ENCODE measurements at places on chromosomes 16 and 17. TPM values are rescaled to one million over a fixed set of nuclear protein-coding genes. Genes with fewer than 3 reads are reported as not detected.
A peak's percentile ranks its signal among the peaks of the same experiment; 100 is the strongest.

HOXB3 gene
- total RNA-seq: 6.3 TPM

- no peak for DNase-seq
These were observed 4.2 kb upstream of the GNA13 start for GRCh38 chr17:65060631-65061254.

ST6GALNAC2 gene
- not detected for total RNA-seq

GRCh38 chr17:36936455-36937000 lies 747 bp upstream of the LHX1 start:
- DNase-seq: no peak

DNA sequence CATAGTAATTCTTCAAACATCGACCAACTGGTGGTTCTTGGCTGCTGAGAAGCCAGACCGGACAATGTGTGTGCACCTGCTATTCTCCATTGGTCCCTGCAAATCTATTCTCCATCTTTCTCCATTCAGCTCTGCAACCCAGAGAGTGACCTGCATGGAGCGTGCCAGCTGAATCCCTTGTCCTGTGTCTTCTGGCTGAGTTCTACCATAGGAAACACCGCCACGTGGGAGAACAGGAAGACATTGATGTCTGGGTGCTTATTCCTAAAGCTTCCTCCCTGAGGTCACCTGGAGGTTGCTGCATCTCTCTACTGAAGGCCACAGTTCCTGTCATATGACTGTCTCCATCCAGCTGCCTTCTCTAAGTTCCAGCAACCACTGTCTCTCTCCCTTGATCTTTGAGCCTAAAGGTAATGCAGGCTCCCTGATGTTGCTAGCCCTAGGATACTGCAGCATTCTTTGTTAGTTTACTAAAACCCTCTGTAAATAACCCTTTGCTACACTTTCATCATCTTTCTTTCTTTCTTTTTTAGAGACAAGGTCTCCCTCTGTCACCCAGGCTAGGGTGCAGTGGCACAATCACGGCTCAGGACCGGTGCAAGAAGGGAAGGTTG lies 10.6 kb upstream of the SMG1 start:
- DNase-seq: no peak

TP53TG3C gene
- total RNA-seq: not detected

KIF19 gene
- total RNA-seq: not detected

DNA sequence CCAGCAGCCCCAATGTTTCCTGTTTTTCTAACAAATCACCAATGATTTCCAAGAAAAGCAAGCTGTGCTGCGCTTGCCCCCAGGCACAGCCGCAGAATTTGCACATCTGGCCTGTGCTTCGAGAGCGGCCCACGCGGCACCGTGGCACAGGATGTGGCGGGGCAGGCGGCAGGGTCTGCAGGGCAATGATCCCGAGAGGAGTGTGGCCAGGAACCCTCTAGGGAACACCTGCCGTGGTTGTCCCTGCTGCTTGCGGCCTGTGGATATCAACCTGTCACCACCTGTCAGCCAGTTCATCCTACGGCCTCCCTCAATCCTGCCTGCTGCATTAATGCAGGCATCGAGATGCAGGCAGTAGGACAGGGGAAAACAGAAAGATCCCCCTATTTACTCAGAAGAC lies 24.0 kb downstream of the PIK3R5 start:
- DNase-seq: no peak

- no peak for DNase-seq
These were observed 990.7 kb upstream of the RBFOX1 start for GRCh38 chr16:6341981-6342380.

DNA sequence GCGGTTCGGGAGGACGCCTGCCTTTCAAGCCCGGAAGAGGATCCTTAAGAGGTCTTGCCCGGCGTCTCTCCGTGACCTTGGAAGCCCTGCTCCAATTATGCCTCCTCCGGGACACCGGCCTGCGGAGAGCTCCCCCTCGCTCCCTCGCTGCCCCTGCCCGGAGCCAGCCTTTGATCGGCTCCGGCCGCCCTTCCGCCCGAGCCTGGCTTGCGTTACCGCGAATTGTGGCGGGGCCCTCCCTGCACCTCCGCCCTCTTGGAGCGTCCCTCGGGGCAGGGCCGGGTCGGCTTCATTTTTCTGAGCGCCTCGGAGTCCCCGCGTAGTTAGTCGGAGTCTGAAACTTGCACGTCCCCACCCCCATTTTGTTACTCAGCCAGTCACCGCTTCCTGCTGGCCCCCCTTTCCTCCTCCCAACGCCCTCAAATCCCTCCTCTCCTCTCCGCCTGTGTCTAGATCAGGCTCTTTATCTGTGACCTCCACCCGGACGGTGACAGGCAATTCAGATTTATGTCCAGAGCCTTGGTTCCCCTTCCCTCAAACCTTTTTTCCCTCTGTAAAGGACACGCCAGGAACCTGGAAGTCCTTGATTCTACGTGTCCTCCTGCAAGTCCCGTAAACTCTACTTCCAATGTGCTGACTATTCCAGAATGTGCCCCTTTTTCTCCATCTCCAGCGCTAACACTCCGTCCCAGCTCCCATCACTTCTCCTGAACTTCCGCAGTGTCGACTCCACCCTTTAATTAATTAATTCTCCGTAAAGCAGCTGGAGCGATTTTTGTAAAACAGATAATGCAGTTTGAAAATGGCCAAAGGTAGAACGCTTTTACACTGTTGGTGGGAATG lies 569 bp upstream of the RABEP2 start:
- DNase-seq: peak; percentile 68

GRCh38 chr17:27575912-27576252 lies 55.1 kb upstream of the LGALS9 start:
- DNase-seq: no peak

- DNase-seq: no peak
These were observed 1.4 kb downstream of the RAP1GAP2 start for GRCh38 chr17:2797637-2798036.

DNA sequence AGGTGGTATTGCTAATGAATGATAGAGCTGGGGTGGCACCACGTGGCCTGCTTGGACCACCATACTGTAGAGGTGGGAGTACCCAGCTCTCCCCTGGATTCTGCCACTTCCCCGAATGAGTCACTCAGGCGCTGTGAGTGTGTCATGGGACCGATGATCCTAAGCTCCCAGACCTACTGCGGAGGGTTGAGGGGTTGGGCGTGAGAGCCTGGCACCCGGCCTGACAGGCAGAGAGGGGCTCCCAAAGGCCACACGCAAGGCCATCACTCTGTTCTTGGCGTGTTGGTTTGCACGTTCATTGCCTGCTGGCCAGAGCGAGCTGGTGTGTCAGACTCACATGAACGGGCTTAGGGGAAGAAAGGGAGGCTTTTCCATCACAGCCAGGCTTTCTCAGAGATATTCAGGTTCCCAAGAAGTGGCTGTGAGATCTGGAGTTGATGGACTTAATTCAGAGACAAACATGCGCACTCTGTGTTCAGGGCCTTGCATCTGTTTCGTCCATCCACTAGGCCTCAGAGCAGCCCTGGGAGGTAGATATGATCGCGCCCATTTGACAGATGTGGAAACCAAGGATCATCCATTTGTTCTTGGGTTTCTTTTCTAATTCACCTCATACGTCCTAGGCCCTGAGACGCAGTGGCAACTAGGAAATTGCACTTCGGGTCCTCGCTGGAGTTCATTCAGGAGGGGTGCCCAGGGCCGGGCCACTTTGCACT lies 41.4 kb downstream of the CMIP start:
- DNase-seq: no peak

WNK4 gene
- 1.3 TPM for total RNA-seq

TNP2 gene
- total RNA-seq: not detected

- DNase-seq: no peak
These were observed 232.1 kb downstream of the PHKB start for GRCh38 chr16:47693226-47693625.

CCL16 gene
- not detected for total RNA-seq

DNA sequence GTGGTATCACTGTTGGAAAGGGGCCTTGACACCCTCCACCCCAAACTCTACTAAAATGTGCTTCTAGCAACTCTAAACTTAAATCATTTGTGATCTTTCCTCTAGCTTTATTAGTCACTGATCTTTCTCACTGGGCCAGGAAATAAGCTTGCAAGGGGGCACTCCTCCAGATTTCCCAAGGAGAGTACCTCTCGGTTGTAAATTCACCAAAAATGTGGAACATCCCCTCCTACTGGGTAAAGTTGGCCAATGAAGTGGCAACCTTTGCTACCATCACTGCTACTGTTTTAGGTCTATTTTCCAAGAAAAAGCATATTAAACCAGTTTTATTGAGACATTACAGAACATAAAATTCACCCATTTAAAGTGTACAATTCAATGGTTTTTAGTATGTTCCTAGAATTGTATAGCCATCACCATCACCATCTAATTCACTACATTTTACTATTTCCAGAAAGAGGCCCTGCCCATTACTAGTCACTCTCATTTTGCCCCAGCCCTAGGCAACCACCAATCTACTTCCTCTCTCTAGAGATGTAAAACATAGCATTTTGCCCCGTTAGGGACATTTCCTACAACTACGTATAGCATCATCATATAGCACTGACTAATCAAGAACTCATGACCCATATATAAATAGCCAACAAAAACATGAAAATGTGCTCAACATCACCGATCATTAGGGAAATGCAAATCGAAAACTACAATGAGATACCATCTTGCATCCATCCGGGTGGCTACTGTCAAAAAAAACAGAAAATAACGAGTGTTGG lies 44.6 kb upstream of the ADCY9 start:
- no peak for DNase-seq

GRCh38 chr16:89705006-89705405 lies 3.5 kb upstream of the SPATA2L start:
- no peak for DNase-seq

GRCh38 chr16:84465154-84465553 lies 39.3 kb downstream of the MEAK7 start:
- no peak for DNase-seq

GOSR2 gene
- total RNA-seq: 65.8 TPM

DNA sequence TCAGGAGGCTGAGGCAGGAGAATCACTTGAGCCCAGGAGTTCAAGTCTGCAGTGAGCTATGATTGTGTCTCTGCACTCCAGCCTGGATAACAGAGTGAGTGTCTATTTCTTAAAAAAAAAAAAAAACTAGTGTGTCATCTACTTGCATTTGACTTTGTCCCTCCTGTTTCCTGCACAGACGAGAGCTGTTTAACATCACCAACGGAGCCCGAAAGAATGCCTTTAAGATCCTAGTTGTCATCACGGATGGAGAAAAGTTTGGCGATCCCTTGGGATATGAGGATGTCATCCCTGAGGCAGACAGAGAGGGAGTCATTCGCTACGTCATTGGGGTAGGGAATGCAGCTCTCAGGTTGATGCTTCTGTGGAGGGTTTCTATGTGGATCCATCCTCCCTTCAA lies 13.4 kb downstream of the ITGAM start:
- no peak for DNase-seq

DNA sequence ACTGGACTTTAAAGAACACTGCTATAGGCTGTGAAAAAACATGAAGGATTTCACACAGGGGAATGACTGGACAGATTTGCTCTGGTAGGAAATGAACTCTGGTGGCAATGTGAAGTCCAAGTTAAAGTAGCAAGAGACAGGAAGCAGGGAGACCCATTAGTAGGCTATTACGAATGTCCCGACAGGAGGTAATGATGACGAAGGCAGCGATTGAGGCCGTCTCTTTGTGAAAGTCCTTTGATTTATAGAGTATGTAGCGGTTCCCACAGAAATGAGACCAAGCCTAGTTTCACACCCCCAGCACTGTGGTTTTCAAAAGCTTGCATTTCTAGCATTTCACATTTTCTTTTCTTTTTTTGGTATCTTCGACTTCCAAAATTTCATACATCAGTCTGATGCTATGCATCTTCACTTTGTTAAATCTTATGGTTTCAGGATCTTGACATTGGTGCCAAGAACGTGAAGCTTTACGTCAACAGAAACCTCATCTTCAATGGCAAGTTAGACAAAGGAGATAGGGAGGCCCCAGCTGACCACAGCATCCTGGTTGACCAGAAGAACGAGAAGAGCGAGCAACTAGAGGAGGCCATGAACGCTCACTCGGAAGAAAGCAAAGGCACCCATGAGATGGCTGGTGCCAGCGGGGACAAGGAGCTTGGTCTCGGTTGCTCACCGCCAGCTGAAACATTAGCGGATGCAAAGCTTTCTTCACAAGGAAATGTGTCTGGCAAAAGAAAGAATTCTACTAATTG lies 189.8 kb downstream of the KATNIP start:
- no peak for DNase-seq

DNA sequence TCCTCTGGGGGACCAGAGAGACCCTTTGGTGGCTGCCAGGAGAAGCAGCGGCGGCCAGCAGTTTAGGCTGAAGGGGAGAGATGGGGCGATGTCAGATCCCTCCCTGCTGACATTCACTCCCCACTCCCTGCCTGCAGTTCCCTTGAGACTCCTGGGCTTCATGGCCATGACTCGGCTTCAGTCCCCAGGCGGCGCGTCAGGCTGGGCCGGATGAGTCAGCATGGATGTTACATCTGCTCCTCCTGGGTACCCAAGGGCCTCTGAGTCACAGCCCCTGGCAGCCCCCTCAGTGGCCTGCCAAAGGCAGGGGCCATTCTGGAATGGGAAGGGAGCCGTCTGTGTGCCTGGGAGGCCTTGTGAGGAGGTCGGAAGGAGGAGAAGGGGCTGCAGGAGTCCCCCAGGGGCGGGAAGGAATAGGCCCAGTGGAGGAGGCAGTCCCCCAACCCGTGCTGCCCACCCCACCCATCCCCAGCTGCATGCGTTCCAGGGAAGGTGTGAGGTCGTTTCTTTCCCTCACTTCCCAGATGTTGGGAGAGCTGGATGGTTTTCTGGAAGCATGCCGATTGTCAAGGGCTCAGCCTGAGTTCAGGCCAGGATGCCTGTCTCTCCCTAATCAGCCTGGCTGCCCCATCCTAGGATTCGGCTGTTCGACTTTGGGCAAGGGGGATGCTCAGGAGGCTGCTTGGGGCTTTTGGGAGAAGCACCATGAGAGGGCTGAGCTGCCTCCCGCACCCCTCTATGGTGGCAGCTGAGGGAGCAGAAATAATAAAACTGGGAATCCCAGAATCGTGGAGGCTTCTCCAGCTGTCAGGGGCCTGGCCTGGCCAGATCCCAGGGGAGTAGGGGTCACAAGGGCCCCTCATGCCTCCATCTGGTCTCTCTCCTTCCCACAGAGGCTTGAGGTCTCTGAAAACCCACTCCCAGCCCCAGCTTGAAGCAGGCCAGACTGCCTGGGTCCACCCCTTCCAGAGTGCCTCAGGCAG lies 9.7 kb downstream of the RHBDL3 start:
- peak; percentile 90 for DNase-seq
